Neural progenitor cell (in vitro differentiated cells): ENCODE measurements at places on chromosomes 7 and 10.
A peak's percentile ranks its signal among the peaks of the same experiment; 100 is the strongest.

- peak; percentile 92 for DNase-seq
Observed at GRCh38 chr10:35640474-35640873, 1.6 kb downstream of the FZD8 start.

- no peak for DNase-seq
Observed at GRCh38 chr7:51035716-51036115, 253.0 kb upstream of the GRB10 start.

GRCh38 chr7:17391366-17391765 lies 92.9 kb downstream of the AHR start:
- DNase-seq, result no peak

- DNase-seq, result no peak
Observed at GRCh38 chr10:51235865-51236264, 161.6 kb downstream of the PRKG1 start.

DNA sequence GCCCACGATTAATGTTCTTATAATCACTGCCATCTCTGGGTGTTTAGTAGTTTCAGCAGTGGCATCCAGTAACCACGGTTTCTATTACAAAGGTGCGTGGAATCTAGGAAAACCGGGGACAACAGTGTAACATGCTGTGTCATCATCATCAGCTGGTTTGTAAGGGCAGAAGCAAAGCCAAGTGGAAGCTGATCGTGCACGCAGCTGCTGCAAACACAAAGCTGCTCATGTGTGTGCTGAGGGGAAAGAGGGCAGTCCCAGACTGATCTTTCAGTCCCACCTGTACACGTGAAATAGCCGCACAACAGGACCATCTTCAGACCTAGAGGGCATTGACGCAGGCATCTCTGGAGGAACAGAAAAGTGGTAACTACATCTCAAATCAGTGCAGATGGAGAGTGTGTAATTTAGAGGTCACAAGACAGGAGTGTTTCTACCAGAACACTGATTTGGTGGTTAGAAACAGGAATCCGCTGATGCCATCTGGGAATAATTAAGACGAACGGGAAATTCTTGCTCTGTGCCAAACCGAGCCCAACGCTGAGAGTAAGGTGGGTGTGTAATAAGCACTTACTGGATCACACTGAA lies 13.4 kb downstream of the ANKRD16 start:
- DNase-seq, result no peak

- no peak for DNase-seq
Observed at GRCh38 chr10:50385624-50386023, 134.3 kb upstream of the ASAH2 start.

DNA sequence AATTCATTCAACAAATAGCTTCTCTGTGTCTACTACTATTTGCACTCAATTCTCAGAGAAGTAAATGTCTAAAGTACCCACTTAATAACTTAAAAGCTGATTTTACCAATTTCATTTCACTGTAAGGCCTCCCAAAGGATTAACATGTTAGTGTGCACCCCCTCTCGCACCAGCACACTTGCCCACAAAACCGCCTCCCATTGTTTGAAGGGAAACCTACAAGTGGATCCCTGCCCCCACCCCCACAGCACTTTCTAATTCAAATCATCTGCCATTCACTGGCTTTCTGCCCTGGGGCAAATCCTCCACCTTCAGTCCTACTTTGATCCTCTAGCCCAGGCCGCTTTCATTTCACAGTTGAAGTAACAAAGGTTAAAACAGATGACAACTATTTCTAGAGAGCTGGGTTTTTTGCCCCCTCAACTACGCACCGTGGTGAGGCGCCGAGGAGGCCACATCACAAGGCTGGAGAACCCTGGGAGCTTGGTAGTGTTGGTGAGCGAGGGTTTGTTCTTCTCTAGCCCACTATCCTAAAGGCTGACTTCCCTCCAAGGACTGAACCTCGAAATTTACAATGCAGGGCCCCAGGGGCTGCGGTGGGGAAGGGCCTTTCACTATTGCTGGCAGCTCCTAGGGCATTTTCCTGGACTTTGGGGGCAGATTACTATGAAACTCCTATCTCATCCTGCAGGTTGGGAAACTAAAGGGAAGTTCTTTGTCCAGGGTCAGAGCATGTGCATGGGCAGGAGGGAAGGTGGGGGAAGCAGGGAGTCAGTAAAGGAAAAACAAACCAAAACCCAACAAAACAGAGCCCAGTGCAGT lies 517.4 kb upstream of the ZMIZ1 start:
- DNase-seq, result peak; percentile 67

DNA sequence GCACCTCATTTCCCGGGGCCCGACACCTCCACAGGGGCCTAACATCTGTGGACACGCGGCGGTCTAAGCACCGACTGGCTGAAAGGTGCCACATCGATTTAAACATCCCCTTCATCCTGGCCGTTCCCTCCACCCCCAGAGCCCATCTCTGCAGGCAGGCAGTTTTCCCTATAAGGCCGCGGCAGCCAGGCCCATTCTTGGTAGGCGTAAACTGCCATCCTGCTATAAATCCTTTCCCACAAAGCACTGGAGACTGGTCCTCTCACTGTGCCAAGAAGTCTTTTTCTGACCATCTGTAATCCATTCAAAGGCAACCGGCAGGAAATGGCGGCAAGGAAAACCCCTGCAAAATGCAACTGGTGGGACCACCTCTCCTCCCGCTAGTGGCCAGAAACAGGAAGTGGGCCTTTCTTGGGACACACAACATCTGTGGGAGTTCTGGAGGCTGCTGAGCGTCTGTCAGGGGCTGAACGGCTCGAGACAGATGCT lies 22.4 kb downstream of the ATXN7L1 start:
- peak; percentile 45 for DNase-seq

DNA sequence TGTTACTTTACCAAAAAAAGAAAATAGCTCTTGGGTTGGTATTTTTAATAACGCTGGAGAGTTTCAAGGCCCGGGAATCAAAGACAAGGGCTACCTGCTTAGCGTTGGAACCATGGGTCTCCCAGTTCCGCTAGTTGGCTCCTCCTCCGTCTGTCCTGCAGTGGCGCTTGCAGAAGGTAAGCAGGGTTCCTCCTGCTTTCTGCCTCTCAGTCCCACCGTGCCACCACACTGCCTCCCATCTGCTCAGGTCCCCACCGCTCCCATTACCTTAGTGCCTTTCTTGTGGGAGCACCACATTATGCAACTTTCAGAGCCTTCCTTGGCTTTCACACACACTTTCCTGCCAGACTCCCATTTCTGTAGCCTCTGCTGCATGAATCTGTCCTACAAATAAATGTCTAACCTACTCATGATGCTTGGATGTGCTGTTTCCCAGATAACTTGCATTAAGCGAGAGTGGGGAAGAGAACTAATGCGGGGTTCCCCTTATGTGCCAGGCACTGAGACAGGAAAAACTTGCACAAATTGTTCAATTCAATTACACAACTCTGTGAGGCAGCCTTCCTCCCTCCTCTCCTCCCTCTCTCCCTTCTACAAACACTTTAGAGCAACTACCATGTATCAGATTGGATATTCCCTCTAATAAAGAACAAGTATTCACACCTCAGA lies 124.5 kb downstream of the AOAH start:
- DNase-seq, result no peak

DNA sequence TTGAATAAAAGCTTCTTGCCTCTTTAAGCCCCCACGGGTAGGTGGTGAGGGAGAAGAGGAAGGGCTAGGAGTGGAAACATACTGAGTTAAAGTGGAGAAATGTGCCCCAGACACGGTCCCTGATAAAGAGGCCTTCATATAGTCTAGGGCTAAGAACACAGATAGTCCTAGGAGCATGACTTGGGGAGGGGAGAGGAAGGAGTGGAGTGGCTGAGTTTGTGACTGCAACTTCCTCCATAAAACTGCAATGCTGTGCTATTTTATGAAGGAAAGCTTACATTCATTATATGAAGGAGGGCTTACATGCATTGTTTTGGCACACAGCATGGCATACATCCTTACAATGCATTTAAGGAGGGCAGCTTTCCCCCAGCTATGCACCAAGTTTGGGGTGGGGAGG lies 1129.4 kb upstream of the LRRTM3 start:
- DNase-seq, result no peak

DNA sequence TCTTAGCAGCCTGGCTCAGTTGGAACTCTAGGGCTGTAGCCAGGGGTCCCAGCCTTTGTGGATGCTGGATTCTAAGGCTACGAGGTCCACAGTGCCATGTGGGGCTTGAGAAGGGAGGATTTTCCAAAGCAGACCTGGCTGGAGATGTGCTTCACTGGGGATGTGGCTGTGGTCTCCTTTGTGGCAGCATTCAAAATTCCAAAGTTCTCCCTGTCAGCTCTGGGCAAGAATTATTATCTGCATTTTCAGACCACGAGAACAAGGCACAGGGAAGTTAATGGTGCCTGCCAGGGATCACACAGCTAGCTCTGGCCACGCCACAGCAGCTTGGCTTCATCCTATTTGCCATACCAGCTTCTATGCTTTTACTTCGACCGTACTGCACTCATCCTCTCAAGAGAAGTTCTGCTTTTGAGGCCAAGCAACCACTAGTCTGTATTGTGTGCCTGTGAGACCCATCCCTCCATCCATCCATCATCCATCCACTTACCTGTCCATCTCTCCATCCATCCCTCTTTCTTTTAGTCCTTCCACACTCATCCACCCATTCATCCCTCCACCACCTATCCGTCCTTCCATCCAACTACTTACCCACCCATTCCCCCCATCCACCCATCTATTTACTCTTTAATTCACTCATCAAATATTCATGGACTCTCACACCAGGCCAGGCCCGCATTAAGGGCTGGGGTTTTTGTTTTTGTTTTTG lies 71.5 kb downstream of the ZMIZ1 start:
- no peak for DNase-seq

GRCh38 chr7:156735851-156736250 lies 95.3 kb downstream of the RNF32 start:
- DNase-seq, result no peak

DNA sequence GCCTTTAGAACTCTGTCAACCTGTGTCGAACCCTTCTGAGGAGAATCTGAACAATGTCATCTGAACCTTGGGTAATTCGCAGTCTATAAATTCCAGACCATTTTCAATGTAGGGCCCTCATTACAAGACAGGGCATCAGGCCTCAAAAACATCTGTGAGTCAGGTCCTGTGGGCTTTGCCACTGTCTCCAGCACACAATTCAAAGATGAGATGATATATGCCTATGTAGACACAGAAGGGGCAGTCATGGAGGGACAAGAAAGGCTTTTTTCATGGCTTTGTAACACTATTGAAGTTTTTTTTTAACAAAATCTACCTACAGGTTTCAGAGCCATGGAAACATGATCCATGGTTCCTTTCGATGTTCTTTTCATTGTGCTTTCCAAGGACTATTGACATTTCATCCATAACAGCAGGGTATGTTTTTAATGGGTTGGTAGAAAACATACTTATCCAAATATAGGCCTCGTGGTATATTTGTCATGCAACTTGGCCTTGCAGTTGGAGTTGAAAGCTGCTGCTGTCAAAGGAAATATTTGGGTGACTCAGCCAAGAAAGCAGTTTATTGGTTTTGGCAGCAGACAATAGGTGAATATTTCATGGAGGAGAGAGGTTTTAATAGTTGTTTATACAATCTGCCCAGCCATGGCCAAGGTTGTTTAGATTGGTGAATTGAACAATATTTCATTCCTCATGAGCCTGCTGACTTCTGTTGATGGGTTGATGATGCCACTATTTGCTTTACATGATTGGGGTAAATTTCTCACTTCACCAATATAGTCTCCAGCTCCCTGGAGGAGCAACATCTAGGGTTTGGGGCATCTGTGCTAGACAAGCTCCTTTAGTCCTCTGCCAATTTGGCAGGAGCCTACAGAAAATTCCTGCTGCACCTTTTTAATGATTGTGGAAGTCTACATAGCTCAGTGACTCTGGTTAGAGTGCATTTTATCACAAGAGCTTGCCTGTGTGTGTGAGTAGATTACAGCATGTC lies 158.4 kb upstream of the TMEM72 start:
- DNase-seq, result no peak

GRCh38 chr10:87952612-87953011 lies 89.2 kb downstream of the PTEN start:
- no peak for DNase-seq

DNA sequence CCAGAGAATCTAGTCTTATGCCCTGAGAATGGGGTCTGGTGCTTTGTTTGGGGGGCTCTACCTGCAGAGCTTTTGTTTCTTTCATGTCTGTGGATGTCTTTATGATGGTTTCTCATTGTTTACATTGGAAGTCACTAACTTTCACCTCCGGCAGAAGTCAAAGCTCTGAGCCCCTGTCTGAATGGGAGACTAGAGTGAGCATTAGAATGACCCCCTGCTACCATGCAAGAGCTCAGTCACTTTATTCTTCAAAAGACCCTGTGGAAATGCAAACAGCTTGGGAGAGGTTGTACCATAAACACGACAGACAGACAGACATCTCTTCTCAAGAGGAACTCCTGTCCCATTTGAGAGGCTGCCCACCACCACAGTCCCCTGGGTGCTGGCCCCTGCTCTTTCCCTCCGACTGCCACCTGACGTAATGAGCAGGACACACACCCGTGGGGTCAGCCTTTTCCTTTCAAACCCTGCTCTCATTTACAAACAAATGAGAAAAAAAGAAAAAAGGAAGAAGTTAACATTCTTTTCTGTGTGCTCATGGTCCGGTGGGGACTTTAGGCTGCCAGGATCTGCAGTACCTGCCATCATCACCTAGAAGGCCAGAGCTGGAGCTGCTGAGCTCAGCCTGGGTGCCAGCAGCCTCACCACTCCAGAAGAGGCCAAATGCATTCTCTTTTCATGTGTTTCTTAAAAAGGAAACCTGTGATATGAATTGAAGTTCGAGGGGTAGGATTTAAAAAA lies 91.6 kb downstream of the FZD1 start:
- DNase-seq, result peak; percentile 36

- DNase-seq, result no peak
Observed at GRCh38 chr7:36838616-36839225, 114.4 kb upstream of the AOAH start.

GRCh38 chr10:31099094-31099493 lies 67.4 kb upstream of the ZNF438 start:
- DNase-seq, result no peak

- no peak for DNase-seq
Observed at GRCh38 chr10:35565602-35566081, 39.5 kb upstream of the GJD4 start.

DNA sequence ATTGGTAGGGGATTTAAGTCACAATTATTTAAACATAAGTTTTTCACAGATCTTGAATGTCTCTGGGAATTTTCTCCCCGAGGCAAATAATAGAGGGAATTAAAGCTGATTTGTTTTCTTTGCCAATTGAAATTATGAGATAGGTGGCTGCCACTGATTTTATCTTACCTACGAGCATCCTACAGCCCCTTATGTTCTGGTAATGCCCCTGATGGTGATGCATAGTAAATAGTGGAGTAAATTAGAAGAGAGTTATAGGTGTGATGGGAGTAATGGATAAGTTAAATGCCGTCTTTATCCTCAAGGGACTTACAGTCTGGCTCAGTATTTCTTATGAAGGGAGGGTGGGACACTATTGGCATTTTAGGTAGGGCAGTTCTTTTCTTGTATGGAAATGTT lies 58.1 kb downstream of the HDAC9 start:
- DNase-seq, result no peak

- no peak for DNase-seq
Observed at GRCh38 chr7:36391436-36392198, 2.0 kb downstream of the ANLN start.

DNA sequence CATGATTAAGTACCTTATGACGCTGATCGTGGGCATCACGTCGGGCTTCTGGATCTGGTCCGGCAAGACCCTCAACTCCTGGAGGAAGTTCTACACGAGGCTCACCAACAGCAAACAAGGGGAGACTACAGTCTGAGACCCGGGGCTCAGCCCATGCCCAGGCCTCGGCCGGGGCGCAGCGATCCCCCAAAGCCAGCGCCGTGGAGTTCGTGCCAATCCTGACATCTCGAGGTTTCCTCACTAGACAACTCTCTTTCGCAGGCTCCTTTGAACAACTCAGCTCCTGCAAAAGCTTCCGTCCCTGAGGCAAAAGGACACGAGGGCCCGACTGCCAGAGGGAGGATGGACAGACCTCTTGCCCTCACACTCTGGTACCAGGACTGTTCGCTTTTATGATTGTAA lies 2.5 kb downstream of the FZD1 start:
- peak; percentile 43 for DNase-seq
